ENCODE measurements at places on chromosomes 13 and 19.
A peak's percentile ranks its signal among the peaks of the same experiment; 100 is the strongest.

GRCh38 chr13:21079221-21079620 is 17.8 kb upstream of the LATS2 start:
- no peak for DNase-seq

- no peak for DNase-seq
Observed at GRCh38 chr19:3880471-3881271, at the start of gene ATCAY. Gene ATCAY, plus strand, starts transcription at chr19:3880685. Its CDS starts 5,083 bp downstream, at chr19:3885768.

DNA sequence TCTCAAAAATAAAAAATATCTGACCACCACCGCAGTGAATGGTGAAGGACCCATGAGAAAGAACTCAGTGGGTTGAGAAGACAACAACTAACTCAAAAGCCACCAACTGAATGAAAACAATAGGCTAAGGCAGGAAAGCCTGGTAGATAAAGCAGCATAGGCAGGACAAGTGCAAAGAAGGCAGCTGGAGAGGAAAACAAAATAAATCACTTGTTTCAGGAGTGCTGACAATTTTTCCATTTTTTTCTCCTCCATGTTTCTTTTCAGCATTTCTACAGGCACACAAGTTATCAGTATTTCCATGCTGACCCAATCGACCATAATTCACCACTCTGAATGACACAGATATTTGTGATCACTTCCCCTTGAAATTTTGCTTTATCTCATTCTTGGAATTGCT is 597.8 kb downstream of the LIG4 start:
- no peak for DNase-seq

DNA sequence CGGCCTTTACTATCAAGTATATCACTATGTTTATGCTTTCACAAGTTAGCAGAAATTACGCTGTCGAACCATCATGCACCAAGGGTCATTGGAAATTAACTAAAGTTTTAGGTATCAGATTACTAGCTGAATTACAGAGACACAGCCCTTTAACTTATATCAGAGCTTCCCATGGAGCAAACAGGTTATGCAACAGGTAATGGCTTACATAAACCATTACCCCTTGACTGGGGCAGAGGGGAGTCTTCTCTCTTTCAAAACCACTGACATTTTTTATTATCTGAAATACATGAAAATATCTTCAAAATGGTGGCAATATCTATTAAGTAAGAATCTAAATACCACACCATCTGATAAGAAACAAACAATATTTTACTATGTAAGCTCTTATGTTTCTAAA is 1692.9 kb upstream of the SLC10A2 start:
- DNase-seq: no peak

DNA sequence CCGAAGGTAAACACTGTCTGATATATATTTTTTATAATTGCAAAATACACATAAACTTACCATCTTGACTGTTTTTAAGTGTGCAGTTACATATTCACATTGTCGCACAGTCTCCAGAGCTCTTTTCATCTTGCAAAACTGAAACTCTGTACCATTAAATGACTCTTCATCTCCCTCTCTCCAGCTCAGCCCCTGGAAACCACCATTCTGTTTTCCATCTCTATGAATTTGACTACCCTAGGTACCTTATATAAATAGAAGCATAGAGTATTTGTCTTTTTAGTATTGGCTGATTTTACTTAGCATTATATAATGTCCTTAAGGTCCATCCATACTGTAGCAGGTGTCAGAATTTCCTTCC is 45.8 kb downstream of the LRCH1 start:
- DNase-seq: no peak

GRCh38 chr19:1266916-1267476 is 2.1 kb upstream of the CIRBP start:
- DNase-seq: no peak

GRCh38 chr19:42420055-42420544 is 7.1 kb downstream of the LIPE start:
- DNase-seq: peak; percentile 59

GRCh38 chr19:17025991-17026658 is 485 bp downstream of the CPAMD8 start:
- no peak for DNase-seq

- no peak for DNase-seq
Observed at GRCh38 chr13:28455580-28456194, 39.2 kb downstream of the FLT1 start.

DNA sequence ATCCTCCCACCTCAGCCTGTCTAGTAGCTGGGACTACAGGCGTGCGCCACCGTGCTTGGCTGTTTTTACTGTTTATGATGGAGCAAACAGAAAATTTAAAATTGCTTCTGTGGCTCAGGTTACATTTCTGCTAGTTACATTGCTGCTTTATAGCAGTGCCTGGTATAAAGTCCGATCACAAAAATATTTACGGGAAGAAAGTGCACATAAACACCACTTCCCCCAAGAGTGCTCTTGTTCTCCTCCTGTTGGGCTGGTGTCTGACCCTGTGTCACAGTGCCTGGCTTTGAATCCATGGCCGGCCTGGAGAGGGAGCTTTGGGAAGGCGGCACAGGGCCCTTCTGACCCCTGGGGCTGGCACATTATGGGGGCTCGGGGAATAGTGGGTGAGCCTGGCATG is 11.9 kb downstream of the PRKACA start:
- no peak for DNase-seq

- DNase-seq: peak; percentile 58
Observed at GRCh38 chr13:20902438-20903163, at the start of gene XPO4. Gene XPO4, minus strand, starts transcription at chr13:20902746. Its CDS starts 8 bp downstream, at chr13:20902738.

- no peak for DNase-seq
Observed at GRCh38 chr13:37923236-37923635, 53.7 kb upstream of the TRPC4 start.

GRCh38 chr13:97274829-97275649 is 52.9 kb downstream of the MBNL2 start:
- DNase-seq: no peak

- no peak for DNase-seq
Observed at GRCh38 chr13:113361406-113361805, 2.5 kb downstream of the GRTP1 start.

DNA sequence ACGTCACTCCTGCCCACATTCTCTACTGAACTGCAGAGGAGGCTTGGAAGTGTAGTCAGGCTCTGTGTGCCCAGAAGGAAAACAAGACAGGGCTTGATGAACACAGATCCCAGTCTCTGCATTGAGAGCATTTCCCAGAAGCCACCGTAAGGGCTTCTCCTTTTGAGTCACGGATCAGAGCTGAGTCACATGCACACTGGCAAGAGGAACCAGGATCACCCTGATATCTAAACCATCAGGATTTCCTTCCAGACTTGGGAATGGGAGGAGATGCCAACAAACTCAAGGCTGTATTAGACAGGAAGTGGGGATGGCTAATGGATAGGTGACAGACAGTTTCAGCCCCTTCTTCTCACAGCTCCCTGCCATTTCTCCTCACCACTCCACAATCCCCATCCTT is 17.7 kb upstream of the FBXO17 start:
- no peak for DNase-seq

DNA sequence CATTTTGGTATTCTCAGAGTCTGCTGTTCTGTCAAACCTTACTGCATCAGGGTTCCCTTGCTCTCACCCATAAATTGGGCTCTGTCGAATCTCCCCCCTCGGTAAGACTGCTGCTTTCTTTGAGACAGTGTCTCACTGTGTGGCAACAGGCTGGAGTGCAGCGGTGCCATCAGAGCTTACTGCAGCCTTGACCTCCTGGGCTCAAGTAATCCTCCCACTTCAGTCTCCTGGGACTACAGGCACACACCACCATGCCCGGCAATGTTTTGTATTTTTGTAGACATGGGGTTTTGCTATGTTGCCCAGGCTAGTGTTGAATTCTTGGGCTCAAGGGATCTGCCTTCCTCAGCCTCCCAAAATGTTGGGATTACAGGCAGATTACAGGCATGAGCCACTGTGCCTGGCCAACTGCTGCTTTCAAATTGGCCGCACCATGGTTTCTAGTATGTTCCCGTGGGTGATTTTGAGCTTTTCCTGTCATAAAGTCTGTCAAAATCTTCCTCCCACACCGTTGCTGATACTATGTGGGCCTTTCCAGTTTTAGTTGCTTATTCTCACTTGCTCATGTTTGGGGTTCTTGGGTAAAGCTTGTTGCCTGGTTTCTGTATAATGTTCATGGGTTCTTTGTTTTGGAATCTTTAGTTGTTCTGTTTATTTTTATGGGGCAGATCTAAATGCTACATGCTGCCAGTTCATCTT is 10.6 kb downstream of the RFC3 start:
- DNase-seq: no peak

- DNase-seq: no peak
Observed at GRCh38 chr13:69956349-69956748, 151.3 kb upstream of the ATXN8OS start.

- no peak for DNase-seq
Observed at GRCh38 chr19:37963190-37963936, 56.4 kb downstream of the SIPA1L3 start.

GRCh38 chr19:6060600-6061375 is 49.5 kb downstream of the RFX2 start:
- DNase-seq: no peak

DNA sequence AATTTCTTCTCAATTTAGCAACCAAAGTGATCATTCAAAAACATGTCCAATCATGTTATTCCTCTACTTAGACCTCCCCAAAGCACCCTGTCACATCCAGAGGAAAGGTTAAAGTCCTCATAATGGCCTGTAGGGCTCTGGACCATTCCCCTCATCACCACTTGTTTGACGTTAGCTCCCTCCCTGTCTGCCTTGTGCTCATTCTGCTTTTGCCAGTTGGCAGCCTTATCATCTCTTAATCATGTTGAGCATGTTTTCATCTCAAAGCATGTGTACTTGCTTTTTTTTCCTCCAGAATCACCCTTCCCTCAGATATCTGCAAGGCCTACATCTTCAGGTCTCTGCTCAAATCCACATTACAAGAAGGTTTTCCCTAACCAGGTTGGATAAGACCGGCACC is 25.9 kb downstream of the UBAC2 start:
- DNase-seq: no peak

DNA sequence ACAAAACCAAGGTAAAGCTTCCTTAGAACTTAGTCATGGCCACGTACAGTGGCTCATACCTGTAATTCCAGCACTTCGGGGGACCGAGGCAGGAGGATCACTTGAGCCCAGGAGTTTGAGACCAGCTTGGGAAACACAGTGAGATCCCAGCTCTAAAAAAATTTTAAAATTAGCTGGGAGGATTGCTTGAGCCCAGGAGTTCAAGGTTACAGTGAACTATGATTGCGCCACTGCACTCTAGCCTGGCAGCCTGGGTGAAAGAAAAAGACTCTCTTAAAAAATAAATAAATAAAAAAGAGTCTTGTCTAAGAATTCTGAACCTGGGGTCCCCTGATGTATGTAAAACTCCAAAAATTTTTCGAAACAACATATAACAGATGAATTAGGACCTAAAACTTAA is 34.9 kb downstream of the N4BP2L2 start:
- DNase-seq: no peak

DNA sequence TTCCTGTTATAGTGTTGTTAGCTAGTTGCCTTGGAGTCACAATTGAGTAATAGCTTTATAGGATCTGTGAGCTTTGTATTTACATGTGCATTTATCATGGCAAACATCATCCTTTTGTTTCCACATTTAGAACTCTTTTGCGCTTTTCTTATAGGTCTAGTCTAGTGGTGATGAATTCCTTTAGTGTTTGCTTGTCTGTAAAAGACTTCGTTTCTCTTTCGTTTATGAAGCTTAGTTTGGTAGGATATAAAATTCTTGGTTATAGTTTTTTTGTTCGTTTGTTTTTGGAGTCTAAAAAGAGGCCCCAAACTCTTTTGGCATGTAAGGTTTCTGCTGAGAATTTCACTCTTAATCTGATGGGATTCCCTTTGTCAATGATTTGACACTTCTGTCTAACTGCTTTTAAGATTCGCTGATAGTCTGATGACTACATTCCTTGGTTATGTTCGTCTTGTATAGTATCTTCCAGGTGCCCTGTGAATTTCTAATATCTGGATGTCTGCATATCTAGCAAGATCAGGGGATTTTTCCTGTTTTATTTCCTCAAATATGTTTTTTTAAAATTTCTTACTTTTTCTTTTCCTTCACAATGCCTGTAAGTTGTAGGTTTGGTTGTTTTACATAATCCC is 20.2 kb downstream of the DNAJC3 start:
- no peak for DNase-seq

DNA sequence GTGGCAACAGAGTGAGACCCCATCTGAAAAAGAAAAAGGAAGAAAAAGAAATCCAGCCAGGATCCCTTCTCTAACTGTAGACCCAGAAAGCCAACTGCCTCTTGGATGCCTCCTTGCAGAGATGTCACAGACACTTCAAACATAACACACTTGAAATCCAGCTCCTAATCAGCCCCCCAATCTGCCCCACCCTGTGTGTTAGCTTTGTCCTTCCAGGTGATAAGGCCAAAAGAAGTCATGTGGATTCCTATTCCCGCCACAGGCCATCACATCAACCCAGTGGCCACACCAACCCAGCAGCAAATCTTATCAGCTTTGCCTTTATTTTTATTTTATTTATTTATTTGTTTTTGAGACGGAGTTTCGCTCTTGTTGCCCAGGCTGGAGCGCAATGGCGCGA is 8.1 kb downstream of the BEST2 start:
- no peak for DNase-seq

GRCh38 chr13:33860526-33860925 is 42.6 kb downstream of the RFC3 start:
- no peak for DNase-seq

DNA sequence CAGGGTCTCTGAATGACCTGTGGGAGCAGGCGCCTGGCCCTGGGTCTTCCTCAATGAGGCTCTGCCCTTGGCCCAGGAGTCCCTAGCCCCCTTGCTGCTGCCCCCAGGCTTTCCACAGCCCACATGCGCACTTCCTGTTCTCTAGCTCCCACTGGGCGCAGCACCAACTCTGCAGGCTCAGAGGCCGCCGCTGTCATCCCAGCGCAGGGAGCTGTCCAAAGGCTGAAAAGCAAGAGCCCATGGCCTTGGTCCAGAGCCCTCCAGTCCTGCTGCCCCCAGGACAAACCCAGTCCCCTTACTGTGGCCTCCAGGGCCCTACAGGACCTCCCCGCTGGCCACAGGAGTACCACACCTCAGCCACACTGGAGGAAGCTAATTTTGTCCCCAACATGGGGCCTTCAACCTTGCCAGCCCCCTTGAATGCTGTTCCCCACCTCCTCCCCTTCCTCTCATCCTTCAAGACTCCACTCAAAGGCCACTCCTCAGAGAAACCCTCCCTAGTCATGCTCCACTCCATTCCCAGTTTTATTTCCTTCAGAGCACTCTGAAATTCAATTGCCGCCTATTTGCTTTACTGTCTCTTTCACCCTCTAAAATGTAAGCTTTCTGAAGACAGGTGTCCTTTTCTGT is 8.0 kb upstream of the POU2F2 start:
- peak; percentile 36 for DNase-seq

DNA sequence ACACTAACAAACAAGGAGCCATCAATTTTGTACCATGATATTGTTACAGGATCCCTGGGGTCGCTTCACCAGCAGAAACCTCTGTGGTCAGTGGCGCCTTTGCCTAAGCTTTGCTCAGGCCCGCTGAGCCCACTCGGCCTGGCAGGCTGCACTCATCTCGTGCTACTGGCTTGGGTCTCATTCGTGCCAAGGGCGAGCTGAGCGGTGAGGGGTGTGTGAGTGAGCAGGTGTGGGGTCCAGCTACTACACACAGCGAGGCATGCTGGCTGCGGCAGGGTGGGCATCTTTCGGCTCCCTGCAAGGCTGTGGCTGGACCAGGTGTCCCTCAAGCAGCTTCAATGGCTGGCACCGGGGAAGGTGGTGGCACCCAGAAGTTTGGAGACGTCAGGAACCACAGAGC is 19.1 kb downstream of the CPB2 start:
- DNase-seq: no peak

- DNase-seq: no peak
Observed at GRCh38 chr19:11658970-11659369, 61.7 kb downstream of the ZNF627 start.
